OCI-LY7 (cell line): ENCODE measurements at places on chromosomes 3 and 15. TPM values are rescaled to one million over a fixed set of nuclear protein-coding genes. Genes with fewer than 3 reads are reported as not detected.

GRCh38 chr3:76527773-76528172 is 512.1 kb upstream of the ROBO2 start:
- DNase-seq = no peak

DNA sequence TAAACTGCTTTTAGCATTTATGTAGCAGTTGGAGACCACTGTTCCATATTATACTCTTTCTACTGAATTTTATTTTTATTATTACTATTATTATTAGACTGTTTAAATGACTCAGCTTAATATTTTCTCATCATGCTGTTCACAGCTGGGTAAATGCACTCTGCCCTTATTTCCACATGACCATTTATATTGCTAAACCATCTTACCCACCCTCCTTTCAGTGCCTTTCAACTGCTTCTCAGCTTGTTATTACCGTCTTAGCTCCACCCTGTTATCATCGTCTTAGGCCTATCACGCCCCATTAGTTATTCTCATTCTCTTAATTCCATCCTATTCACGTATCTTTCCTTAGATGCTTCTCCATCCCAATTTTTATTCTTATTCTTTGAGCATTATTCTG is 212.6 kb downstream of the GAP43 start:
- no peak for DNase-seq

- no peak for DNase-seq
These were observed 88.6 kb downstream of the TBL1XR1 start for GRCh38 chr3:177108648-177109047.

GRCh38 chr15:79868554-79868953 is 28.3 kb downstream of the MTHFS start:
- no peak for DNase-seq

DNA sequence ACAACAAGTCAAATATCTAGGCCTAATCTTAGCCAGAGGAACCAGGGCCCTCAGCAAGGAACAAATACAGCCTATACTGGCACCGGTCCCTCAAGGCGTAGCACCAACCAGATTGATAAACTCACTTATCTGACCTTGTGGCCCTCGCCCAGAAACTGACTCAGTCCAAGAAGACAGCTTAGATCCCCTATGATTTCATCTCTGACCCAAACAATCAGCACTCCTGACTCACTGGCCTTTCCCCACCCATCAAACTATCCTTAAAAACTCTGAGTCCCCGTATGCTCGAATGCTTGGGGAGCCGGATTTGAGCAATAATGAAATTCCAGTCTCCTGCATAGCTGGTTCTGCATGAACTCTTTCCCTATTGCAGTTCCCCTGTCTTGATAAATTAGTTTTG is 1.6 kb upstream of the SORD start:
- DNase-seq = no peak

DNA sequence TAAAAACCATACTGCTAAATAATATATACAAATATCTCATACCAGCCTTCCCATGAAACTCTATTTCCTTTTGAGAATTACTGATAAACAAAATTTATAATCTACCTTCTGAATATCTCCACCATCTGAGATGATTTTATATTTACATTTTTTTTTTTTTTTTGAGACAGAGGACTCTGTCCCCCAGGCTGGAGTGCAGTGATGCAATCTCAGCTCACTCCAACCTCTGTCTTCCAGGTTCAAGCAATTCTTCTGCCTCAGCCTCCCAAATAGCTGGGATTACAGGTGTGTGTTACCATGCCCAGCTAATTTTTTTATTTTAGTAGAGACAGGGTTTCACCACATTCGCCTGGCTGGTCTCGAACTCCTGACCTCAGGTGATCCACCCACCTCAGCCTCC is 42.8 kb upstream of the IGF2BP2 start:
- no peak for DNase-seq

- no peak for DNase-seq
These were observed 12.1 kb downstream of the IQGAP1 start for GRCh38 chr15:90400005-90400758.

DNA sequence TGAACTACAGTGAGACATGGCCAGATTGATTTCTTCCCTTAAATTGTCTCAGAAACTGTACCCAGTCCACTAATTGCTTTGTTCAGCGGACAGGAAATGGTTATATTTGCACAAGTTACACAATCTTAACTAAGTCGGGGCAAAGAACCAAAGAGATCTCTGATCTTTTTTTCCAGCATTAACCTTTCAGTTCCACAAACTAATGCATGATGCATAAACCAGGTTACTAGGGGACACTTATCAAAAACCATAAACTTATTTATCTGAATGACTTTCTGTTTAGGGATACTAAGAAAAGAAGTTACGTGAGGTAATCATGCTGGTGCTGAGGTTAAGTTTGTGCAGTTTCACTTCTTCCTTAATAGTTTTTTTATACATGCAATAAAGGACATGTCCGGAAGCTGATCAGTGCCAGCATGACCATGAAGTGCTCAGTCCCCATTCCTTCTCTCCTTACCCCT is 22.4 kb downstream of the FNDC3B start:
- peak; percentile 71 for DNase-seq

DNA sequence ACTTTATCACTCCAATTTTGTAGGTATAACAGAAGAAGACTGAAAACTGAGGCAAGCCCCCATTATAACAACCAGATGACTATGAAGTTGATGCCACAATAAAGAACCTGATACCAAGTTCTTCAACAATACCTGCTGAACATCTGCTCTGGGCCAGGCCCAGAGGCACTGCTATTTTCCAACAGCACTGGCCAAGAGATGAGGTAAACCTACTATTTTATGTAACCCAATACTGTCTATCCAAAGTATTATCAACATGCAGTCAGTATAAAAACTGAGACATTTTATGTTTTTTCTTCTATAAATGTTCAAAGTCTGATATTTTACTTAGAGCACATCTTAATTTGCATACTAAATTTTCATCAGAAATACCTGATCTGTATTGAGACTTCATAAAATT is 6.1 kb downstream of the SPG11 start:
- no peak for DNase-seq

DNA sequence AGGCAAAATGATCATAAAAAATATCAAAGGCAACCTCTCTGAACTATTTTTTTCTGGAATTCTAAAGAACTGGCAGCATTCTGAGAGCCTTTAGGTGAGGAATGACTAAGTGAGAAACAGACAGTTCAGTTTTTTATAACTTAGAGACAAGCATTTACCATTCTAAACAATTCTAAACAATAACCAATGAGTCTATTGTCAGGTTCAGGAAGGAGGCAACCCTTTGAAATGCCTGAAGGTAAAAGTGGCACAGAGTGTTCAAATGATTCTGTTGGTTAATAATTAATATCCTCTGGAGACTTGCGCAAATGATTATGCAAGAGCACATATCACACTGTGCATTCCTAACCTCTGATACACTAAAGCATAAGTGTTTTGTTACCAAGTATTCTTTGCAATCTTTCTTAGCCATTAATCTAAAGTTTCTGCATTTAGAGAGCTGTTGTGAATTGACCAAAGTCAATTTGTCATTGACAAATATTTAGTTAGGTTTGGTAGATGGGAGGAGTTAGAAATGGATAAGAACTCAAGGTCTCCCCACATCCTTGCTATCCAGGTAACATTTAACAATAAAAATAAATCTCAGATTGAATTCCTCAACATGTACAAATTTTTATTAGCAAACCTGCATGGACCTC is 9.2 kb upstream of the TGFBR2 start:
- DNase-seq = no peak

DNA sequence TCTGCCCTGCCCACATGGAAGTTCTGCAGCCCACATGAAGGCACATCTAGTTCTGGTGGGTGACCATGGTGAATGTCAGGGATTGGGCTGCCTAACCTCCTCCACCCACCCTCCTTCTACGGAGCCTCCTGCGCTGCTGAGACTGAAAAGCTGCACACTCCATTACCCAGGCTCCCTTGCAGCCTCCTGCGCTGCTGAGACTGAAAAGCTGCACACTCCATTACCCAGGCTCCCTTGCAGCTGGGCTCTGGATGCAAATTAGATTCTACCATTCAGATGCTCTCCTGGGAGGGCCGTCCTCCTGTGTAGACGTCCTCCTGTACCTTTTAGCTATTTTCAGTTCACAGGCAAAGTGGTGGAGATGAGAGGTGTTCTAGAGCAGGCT is 32.1 kb downstream of the POMGNT2 start:
- DNase-seq = no peak

DNA sequence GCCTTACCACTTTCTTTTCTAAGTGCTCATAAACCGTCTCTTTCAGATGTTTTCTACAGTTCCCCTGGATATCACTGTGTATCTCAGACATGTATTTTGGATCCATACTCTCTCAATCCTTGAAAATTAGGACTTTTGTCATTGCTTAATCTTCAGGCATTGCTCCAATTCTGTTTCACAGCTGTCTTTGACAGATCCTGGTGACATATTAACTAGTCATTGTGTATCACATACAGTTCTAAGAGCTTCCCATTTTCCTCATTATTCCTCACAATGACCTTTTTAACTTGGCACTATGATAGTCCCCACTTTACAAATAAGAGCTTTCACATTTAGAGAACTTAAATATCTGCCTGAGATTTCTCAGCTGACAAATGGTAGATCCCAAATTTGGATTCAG is 151.7 kb downstream of the CLSTN2 start:
- no peak for DNase-seq

Gene DLL4
- 0.15 TPM in 1 of 2 replicates, not detected in the other for total RNA-seq

Gene IL5RA
- total RNA-seq = not detected in 2 replicates

GRCh38 chr3:150184426-150185071 is 213.9 kb upstream of the PFN2 start:
- no peak for DNase-seq

DNA sequence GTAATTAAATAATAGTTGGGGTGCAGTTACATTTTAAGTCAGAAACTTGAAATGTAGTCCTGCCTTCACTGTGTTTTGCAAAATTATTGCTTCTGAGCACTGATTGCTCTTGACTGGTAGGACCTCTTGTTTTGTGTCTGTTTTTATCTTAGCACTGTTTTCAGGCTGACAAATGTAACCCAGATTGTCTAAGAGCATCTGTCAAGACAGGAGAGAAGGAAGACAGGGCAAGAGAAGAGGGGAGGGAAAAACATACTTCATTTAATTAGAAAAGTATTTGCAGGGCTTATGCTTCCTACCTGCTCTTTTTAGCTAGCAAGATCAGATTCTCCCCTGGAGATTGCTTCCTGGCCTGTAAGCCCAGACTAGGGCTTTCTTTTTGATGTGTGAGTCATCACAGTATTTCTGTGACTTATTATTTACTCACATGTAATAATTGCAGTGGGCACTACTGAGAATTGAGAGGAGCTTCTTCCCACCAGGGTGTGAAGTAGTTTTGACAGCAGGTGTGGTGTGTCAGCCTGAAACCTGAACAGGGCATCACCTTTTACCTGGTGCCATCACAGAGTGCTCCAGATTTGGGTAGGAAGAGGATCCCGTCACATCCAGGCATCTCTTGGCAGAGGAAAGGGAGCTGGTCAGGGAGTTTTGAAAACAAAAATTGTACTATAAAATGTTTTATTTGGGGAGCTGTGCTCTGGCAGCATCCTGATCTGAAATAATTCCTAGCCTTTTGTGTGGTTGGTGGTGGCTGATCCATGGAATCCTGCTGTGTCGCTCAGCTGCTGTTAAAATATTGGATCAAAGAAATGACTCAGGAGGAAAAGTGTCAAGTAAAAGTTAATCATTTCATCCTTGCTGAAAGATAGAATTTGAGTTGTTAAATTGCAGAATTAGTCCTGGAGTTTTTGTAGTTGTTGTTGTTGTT is 98.2 kb downstream of the TMEM108 start:
- no peak for DNase-seq

DNA sequence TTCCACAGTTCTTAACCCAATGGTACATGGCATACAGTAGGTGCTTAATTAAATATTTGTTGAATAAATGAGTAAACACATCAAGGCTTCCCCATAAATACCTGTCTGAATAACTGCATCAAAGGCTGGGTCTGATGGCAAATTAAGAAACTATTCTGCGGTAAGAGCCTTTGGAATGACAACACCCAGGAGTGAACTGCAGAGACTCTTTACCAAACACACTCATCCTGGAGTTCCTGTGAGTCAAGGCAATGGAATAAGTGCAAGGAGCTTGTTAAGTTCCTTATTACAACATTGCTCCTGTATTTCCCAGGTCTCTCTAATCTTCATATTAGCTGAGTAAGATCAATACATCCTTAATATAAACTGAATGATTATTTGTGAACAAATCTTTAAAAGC is 119.9 kb upstream of the STT3B start:
- DNase-seq = no peak

Gene EIF5A2
- 21.9 and 22.9 TPM in 2 replicates for total RNA-seq

DNA sequence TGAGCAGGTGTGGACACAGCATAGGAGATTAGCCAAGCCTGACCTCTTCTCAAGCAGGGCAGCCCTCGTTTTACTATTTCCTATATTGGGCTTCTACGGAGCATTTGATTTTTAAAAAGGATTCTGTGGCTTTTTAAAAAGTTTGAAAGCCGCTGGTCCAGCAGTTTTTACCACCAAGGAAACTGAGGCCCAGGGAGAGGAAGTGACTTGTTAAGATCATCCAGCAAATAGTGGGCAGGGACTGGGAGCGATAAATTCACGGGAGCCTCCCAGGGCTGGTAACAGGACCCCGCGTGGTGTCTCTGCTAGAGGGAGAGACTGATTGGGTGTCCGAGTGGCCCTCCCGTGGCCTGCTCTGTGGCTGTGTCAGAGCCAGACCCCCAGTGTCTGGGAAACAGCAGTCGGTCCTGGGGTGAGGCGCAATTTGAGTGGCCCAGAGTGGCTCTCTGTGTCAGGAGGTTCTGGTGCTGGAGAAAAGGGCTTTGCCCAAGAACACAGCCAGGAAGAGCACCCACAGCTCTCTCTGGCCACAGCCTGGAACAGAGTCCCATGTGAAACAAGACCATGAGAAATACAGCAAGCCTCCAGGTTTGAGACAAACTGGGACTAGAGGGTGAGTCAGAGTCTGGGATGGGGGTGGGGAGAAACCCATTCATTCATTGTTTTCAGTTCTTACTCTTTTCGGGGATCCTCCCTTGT is 4.2 kb downstream of the FURIN start:
- no peak for DNase-seq

Gene IL1RAP
- total RNA-seq = 5.1 and 5.6 TPM in 2 replicates

Gene TTLL13
- total RNA-seq = 0.77 and 1.3 TPM in 2 replicates

Gene RNU5B-1
- not detected in 2 replicates for total RNA-seq

Gene NPAP1
- not detected in 2 replicates for total RNA-seq

DNA sequence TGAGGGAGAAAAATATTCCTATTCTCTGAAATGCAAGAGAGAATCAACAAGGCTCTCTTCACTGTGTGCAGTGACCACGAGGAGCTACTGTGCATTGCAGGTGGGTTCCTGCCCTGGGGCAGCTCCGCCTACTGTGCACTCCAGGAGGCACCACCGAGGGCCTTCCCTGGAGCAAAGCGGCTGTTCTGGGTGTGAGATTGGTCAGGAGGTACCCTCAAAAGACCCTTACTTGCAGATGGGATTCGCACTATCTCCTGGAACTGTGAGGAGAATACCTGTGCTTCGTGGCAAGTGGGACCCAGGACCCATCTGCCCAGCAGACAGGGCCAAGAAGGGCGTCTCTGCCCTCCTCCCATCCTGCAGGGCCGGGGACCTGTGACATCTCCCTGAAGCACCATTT is 68.9 kb downstream of the CYFIP1 start:
- DNase-seq = no peak

Gene EXD1
- not detected in 2 replicates for total RNA-seq

Gene PLAAT1
- not detected in 2 replicates for total RNA-seq

GRCh38 chr3:197029511-197030167 is at the start of gene MELTF:
TSS of gene MELTF (minus strand) at chr3:197029817. CDS start at chr3:197029702, 115 bp downstream.
- peak; percentile 83 for DNase-seq
